AG10803 (cell line): ENCODE measurements at places on chromosomes 11 and 22.

DNA sequence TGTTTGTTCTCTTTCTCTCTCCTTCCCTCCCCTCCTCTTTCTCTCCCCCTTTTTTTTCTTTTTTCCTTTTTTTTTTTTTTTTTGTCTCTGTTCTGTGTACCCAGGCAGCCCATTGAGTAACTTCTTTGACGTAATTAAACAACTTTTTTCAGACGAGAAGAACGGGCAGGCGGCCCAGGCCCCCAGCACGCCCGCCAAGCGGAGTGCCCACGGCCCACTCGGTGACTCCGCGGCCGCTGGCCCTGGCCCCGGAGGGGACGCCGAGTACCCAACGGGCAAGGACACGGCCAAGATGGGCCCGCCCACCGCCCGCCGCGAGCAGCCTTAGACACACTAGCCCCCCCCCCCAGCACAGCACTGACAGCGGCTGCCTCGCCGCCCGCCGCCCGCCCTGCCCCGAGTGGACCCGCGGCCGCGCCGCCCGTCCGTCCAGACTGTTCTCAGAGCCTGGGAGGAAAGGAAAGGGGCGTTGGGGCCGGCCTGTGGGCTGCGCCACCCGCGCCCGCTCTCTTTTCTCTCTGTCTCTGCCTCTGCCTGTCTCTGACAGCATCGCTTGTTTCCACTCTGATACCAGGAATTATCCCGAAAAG is 26.1 kb downstream of the MOB2 start:
- no peak for DNase-seq

DNA sequence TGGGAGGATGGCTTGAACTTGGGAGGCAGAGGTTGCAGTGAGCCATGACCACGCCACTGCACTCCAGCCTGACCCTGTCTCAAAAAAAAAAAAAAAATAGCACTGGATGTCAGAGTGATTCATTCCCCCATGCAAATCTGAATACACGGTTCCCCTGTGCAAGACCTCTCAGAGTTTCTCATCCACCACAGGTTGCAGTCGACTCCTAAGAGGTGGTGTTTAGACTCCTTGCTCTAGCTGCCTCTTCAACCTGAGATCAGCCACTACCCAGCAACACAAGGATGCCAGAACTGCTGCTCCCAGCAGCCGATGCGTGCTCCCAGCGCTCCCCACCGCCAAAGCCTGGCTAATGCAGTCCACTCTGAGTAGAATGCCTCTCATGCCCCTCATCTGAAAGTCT is 97.5 kb downstream of the PARVA start:
- DNase-seq: no peak

DNA sequence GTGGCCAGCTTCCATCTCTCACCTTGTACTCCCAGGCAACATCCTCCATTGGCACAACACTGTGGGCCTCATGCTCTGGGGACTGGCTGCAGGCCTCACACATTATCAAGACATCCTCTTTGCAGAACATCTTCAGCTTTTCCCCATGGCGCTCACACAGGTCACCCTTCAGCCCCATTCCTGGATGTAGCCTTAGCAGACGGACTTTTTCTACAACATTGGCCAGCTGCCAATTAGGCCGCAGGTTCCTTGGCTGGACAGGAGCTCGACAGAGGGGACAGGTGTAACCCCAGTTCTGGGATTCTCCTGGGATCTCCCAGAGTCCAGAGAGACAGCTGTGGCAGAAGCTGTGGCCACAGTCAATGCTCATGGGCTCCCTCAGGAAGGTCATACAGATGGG is 3.0 kb downstream of the TRIM68 start:
- no peak for DNase-seq

- DNase-seq: no peak
These were observed 24.0 kb upstream of the ME3 start for GRCh38 chr11:86696451-86696850.
